Stimulated activated naive CD4-positive, alpha-beta T cell (primary cell): ENCODE measurements at places on chromosomes 5 and 9.

- DNase-seq, result no peak
Observed at GRCh38 chr5:9421884-9422283, 124.0 kb downstream of the SEMA5A start.

GRCh38 chr5:142210864-142211412 lies 102.4 kb downstream of the NDFIP1 start:
- DNase-seq, result no peak

DNA sequence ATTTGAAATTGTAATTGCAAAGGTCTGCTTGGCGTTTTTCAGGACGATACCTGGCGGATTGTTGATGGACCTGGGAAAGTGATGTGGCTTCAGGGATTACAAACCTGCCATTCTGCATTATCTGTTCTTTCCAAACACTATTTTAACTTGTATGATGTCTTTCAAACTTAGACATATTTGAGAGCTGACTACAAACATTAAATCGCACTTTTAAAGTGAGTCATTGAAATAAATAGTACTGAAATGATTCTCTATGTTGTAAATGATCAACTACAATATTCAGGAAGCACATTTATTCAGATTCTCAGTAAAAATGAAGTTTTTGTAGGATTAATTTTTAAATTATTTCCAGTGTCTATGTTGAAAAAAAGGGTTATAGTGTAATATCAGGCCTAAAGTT lies 32.3 kb upstream of the TMEM171 start:
- DNase-seq, result no peak

- no peak for DNase-seq
Observed at GRCh38 chr9:80410106-80410505, 838.3 kb downstream of the TLE4 start.

GRCh38 chr5:103114440-103114839 lies 5.5 kb downstream of the GIN1 start:
- DNase-seq, result no peak

GRCh38 chr9:95286151-95286550 lies 31.4 kb downstream of the FANCC start:
- DNase-seq, result no peak

DNA sequence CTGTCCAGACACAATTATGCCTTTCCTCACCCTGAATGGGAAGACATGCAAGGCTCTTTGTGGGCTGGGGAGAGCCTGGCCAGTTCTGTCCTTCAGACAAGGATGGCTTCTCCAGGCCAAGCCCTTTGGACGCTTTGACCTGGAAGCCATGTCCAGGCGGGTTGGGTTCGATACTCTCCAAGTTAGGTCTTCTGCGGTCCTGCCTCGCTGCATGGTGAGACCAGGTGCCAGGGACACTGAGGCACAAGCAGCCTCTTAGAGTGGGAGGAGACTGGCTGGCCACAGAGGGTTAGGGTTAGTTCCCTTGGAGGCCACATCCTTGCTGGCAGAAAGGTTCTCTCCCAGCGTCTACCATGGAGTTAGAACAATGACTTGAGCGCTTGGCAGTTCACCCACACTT lies 67.6 kb downstream of the SHB start:
- no peak for DNase-seq

GRCh38 chr9:135905380-135906258 lies 1.7 kb downstream of the CAMSAP1 start:
- no peak for DNase-seq

DNA sequence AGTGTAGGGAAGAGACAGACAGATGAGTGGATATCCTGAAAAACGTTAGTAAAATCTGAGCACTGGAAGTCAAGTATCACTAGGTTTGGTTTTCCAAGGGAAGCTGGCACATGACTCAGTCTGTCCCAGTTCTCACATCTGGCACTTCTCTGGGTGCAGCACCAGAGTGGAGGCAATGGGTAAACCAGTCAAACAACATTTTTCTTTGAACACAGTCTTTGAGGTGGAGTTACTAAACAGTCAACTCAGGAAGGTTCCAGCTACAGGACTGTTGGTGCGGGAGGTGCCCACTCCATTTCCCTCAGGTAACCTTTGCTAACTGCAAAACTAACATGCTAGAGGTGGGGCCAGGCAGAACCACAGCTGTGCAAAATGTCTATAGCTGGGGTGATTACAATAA lies 301.4 kb upstream of the RFX3 start:
- no peak for DNase-seq

- no peak for DNase-seq
Observed at GRCh38 chr5:56985936-56986625, 34.2 kb upstream of the MIER3 start.

GRCh38 chr9:97970165-97970564 lies 13.0 kb upstream of the ANP32B start:
- no peak for DNase-seq

DNA sequence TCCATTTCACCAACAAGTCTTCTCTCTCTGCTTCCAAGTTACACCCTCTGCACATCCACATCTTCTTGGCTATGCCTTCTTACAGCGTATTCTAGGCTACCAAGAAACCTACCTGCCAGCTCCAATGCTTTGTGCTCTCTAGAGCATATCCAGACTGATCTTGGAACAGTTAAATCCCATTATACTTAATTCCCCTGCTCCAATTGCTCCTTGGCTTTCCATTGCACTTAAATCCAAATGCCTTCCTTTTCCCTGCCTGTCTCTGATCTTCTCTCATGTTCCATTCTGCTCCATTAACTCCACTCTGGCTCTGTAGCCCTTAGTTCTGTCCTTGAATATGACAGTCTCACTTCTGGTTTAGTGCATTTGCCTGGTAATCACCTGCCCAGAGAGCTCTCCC lies 322.4 kb downstream of the LRRC70 start:
- no peak for DNase-seq

GRCh38 chr9:126620478-126620877 lies 6.8 kb downstream of the LMX1B start:
- no peak for DNase-seq

DNA sequence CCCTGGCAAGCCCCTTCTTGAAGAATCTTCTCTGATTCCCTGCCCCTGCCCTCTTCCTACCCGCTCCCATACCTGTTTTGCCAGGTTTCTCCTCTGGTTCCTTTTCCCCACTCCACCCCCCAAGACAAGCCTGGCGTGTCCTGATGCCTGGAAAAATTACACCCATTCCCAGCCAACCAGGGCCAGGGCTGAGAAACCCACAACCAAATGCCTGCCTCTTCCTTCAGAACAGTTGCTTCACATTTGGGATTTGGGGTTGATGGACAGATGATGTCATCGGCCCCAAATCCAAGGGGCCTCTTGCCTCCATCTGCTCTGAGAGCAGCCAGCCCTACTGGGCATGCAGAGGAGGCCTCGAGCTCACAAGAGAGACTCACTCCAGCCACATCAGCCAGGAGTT lies 8.8 kb upstream of the NEK6 start:
- no peak for DNase-seq

GRCh38 chr5:139246394-139246793 lies 47.1 kb upstream of the MATR3 start:
- no peak for DNase-seq

GRCh38 chr5:120544043-120544442 lies 79.9 kb downstream of the PRR16 start:
- no peak for DNase-seq

- DNase-seq, result no peak
Observed at GRCh38 chr9:99005651-99006050, 61.9 kb downstream of the COL15A1 start.

- no peak for DNase-seq
Observed at GRCh38 chr5:56624751-56625150, 190.6 kb upstream of the MAP3K1 start.

- no peak for DNase-seq
Observed at GRCh38 chr9:132723809-132724208, 53.5 kb downstream of the GTF3C4 start.

GRCh38 chr9:137453643-137454081 lies 5.5 kb downstream of the NSMF start:
- peak; percentile 79 for DNase-seq

- DNase-seq, result no peak
Observed at GRCh38 chr9:130425741-130426466, 18.9 kb upstream of the ASS1 start.

DNA sequence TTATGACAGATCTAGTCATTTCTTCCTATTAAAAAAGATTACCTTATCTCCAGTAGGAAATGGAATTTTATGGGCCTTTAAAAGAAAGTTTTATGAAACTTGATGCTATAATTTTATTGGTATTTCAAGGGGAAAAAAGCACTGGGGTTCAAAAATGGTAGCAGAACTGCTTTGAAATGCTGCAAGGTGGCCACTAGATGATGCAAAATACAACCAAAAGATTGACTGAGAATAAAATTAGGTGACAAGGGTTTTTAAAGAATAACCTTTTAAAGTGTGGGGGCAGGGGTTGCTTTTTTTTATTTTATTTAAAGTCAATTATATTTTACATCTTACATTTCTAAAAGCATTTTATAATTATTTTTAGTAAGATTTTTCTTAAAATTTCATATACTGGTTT lies 61.7 kb downstream of the KLF9 start:
- DNase-seq, result no peak

DNA sequence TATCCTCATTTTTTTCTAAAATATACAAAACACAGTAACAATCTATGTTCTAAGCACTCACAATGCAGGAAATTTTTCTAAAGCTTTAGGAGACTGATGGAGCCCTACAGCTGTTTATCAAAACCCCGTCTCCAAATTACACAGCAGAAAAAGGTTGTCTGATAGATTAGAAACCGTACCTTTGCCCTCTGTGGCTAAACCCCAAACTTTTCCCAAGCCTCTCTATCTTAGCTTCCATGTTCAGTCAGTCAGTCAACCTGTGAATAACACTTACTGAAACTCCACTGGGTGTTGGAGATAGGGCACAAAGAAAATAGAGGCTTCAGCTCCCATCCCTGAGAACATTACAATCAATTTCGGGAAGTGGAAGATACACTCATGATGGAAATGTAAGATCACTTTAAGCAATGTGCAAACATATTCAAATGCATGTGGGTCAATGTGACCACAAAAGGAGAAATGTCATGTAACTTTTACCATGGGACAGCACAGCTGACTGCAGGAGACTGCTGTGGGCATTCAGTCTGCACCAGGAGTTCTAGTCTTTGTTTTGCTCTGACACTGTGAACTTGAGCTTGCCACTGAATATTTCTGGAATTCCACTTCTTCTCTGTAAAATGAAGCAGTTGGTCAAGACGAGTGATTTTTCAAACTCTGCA lies 279.5 kb upstream of the PIK3R1 start:
- DNase-seq, result no peak

DNA sequence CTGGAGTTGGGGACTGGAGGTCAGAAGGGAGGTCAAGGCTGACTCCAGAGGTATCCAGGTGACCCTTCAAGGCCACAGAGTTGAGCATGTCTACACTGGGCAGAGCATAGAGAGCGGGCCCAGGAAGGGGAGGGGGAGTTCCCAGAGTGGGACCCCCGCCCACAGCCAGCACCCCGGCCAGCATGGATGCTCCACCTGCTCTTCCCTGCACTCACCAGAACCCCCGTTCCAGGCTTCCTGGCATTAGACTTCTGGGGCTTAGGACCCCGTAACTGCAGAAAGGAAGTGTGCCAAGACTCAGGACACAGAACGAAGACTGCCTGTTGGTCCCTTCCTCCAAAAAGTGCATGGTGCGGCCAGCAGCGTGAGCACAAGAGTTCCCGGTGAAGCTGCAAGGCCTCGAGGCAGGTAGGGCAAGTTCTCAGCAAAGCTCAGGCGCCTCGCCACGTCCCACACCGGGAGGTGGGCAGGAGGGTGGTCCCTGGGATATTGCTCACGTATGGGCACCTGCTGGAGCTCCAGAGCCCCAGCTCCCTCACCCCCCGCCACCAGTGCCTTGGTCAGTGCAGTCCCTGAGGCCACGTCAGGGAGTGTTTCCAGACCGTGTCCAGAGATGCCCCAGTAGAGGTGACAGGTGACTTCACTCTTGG lies 13.8 kb downstream of the ABO start:
- no peak for DNase-seq

- no peak for DNase-seq
Observed at GRCh38 chr9:16205455-16205854, 652.6 kb downstream of the CCDC171 start.

GRCh38 chr9:96344458-96345180 lies 38.9 kb downstream of the SLC35D2 start:
- DNase-seq, result no peak

DNA sequence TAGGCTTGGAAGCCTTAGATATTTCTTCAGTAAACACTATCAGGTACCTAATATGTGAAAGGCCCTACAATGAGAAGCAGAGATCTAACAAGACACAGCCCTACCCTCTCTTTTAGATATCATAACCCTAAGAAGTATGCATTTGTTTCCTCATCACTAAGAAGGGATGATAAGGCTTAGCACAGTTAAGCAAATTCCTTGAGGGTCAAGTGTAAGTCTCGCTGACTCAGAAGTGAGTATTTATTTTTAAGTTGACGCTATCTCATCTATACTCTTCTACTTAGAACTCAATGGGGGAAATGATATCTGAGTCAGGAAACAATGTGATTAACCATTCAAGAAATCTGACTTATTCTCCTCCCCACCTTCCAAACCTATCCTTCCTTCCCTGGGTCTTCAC lies 149.7 kb downstream of the ESM1 start:
- DNase-seq, result no peak

DNA sequence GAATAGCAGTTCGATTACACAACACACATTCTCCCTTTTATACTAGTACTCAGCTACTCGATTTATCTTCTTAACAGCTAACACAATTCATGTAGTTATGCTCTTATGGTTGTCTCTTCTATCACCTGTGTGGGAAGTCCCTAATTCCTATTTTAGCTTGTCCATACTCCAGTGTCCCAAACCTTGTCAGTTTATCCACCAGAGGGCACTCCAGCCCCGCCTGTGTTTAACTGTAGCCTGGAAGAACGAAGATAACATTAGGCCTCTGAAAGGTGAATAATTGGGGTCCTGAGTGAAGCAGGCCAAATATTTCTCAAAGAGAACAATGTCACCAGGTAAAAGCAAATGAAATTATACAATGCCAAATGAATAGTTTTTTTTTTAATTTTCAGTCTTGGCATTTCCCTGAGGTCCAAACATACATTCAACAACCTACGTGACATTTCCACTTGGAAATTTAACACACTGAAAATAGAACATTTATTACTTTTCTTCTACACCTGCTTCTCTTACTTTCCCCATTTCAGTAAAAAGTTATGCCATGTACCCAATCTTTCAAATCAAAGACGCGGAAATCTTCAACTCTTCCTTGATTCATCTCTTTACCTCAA lies 560.7 kb downstream of the HTR1A start:
- no peak for DNase-seq

GRCh38 chr9:129467739-129468666 lies 152.9 kb downstream of the C9orf50 start:
- no peak for DNase-seq

DNA sequence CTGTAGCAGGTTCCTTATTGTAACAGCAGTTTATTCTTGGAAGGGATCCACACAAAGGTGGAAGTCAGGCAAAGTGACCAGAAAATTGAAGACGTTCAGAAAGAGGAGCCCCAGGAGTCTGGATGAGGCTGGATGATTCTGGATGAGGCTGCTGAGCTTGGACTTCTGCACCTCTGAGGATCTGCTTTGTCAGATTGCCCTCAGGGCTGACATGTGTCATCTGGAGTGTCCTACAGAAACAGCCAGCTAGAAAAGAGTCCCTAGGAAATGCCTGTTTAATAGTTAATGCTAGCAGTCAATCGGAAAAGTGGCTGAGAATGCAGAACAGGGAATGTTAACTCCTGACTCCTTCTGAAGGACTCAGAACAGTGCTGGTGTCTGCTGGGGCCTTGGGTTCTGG lies 236.4 kb downstream of the LRRC70 start:
- DNase-seq, result no peak

GRCh38 chr9:12862611-12863410 lies 88.0 kb downstream of the LURAP1L start:
- DNase-seq, result no peak

- DNase-seq, result no peak
Observed at GRCh38 chr5:151094030-151094851, 13.4 kb upstream of the TNIP1 start.

GRCh38 chr9:77729177-77729576 lies 81.1 kb upstream of the GNA14 start:
- no peak for DNase-seq
